ENCODE measurements at places on chromosomes 16 and 17.

DNA sequence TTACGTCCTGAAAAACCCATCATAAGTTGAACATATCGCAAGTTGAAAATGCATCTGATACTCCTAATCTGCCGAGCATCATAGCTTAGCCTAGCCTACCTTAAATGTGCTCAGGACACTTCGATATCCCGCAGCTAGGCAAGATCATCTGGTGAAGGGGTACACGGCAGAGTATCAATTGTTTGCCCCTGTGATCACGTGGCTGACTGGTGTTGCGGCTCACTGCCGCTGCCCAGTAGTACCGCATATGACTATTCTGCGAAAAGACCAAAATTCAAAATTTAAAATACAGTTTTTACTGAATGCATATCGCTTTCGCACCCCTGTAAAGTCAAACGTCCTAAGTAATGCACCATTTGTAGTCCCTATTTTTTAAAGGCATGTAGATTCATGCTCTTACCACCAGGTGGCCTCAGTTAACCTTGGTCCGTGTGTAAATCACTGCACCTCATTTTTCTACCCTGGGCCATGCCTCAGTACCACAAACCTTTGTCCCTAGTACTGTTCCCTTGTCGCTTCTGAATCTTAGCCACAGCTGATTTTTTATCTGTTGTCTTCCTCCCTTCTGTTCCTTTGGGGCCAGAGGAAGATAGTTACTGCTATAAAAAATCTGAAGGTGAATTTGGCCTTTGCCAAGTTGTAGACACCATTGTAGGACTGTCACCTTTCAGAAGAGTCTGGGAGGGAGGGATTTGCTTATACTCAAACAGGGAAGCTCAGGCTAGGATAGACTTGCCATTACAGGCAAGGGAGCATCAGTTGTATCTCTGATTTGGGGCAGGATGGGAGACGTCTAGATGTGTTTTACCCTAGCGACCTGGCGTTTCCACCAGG is 34.4 kb downstream of the WWP2 start:
- DNase-seq: peak; percentile 31

- DNase-seq: no peak
These were observed 13.6 kb downstream of the MAP3K3 start for GRCh38 chr17:63635787-63636186.

GRCh38 chr17:48487221-48487620 is 43.6 kb downstream of the HOXB1 start:
- no peak for DNase-seq

GRCh38 chr17:33127706-33128105 is 136.1 kb downstream of the SPACA3 start:
- DNase-seq: no peak

Data from HS-27A (cell line).